Femur (tissue), 1 donor: ENCODE measurements at places on chromosomes 3 and 15.

GRCh38 chr3:125957674-125958510, 11.1 kb upstream of the ROPN1B start:
- DNase-seq: no peak

- DNase-seq: no peak
Measured at GRCh38 chr3:156577736-156578135, 22.8 kb upstream of the SSR3 start.

GRCh38 chr15:31013863-31014607, 22.6 kb upstream of the MTMR10 start:
- DNase-seq: no peak

GRCh38 chr3:112560721-112561483, 860 bp downstream of the ATG3 start:
- peak; percentile 85 for DNase-seq

DNA sequence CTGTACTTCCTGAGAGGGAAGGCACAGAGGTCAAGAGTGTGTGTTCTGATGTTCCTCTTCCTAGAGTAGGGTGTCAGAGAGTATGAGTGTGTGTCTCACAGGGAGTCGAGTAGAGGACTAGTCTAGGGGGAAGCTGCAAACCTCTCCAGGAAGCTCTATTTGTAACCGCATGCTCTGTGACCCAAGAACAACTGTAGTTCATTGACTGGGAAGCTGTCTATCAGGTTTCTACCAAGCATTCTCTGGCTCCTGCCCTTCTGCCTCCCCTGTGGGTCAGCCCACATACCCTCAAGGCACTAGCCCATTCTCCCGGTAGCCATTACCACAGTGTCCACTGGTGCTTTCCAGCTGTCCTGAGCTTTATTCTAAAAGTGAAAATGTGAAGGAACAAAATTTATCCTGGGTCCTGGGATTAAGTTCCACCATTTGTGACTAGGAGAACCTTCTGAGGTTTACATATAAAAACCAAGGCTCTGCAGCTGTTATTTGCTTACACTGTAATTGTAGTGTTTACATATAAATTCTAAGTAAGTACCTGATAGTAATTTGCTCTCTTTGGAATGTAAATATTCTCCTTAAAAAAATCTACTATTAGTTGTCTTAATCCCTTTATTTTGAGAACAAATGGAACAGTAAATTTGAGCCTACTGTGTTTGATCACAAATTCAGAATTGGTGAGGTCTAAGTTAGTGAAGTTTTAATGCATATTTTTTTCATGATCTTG, 40.7 kb downstream of the MYRIP start:
- no peak for DNase-seq

- DNase-seq: no peak
Measured at GRCh38 chr3:44654039-44654438, 5.5 kb downstream of the ZNF35 start.

DNA sequence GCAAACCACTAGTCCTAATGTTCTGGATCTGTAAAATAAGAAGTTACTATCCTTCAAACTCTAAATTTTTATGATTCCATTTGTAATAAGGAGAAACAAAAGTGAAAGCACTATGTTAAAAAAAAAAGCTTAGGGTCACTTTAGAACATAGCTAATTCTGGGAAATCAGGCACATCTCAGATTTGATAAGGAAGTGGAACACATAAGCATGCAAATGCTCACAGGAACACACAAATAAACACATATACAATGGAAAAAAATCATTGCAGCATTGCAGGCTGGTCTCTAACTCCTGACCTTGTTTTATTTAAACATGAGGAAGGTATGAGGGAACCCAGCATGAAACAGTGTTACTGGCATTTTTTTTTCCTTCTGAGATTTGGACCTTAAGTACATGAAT, 63.2 kb upstream of the TNFSF10 start:
- DNase-seq: no peak

GRCh38 chr3:143657391-143657790, 190.9 kb downstream of the SLC9A9 start:
- DNase-seq: no peak

- no peak for DNase-seq
Measured at GRCh38 chr3:65173841-65174240, 486.0 kb upstream of the ADAMTS9 start.

DNA sequence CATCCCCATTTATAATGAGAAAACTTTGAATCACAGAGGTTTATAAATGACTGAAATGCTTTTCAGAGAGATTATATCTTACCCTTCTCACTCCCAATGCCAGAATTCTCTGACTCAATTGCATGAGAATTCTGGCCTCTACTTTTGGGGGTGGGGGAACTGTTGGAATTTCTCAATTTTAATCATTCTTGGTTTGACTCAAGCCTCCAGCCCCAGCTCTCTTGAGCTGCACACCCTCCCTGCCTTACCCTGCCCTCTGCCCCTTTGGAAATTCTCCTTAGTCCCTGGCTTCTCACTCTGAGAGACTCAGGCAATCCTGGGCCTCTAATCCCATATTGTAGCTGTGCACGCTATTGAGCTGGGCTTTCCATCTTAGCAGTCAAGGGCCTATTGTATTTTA, 44.2 kb downstream of the ZNF589 start:
- no peak for DNase-seq

DNA sequence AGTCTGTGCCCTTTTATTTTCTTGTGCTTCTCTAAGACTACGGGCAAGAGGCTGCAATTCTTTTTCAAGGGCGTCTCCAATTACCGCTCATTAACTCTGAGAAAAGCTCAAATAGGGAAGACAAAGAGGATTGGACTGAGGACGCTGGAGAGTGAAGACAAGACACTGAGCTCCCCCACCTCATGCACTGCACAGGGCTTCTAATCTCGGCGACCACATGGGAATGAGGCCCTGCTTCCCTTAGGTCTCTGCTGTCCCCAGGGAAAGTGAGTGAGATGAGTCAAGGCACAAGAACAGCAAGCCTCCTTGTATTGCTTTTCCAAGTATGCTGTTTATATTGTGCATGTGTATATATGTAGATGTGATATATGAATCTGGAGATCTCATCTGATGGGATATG, 392.2 kb upstream of the CFAP20DC start:
- no peak for DNase-seq

DNA sequence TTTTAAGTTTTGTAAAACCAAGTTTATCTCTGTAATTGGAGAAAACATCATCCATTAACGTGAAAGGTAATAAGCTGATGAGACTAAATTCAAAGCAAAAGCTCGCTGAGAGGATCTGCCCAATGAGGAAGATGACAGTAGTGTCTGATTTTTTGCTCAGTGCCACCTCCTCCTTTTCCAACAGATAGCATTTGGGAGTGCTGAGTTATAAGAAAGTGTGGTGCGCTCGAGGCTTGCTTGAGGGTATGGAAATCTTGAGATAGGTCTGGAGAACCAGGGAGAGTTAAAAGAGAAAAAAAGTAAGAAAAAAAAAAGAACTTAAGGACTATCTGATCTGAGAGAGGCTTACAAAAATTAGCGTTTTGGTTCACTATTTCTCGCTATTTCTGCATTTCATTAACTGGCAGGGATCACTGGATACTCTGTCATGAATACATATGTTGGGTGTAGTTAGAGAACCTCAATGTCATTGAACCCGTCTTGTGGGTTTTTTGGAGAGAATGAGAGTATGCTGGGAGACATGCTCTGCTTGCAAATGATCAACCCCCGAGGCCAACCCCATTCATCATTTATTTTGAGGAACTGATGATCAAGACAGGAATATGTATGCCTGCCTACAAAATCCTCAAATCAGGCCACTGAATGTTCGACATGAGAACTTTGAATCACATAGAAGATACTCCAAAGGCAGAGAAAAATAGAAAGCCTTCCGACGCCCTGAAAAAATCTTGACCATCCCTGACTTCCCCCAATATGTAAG, 973 bp upstream of the USP13 start:
- DNase-seq: no peak

DNA sequence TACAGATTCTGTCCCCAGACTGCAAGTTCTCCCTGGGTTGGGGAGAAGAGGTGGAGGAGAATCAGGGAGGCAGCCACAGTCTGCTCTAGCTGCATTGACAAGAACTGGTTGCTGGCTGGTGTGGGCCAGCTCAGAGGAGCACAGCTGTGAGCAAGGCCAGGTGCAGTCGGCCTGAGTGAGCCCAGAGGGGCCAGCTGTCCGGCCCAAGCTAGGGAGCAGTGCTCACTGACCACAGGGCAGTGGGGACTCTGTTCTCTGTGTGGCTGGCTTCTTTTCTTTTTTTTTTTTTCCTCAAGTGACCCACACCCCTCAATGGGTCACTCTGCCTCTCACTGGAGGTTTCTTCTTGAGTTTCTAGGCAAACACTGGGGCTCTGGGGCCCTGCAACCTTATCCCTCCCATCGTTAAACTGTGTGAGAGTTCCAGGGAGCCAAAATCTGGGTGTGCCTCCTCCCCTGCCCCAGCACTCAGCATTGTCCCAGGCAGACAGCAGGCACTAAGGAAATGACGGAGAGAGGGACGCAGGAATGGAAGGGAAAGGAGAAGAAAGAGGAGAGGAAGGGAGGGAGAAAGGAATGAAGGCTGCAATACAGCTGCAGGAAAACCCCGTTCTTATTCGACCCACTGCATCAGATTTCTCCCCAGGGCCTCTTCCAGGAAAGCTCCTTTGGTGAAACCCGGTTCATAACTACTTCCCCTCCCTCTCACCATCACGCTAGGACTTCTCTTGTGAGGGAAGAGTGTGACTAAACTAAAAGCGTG, 37.7 kb upstream of the HES1 start:
- peak; percentile 83 for DNase-seq

GRCh38 chr15:27463525-27464088, 492.6 kb downstream of the GABRG3 start:
- DNase-seq: no peak

DNA sequence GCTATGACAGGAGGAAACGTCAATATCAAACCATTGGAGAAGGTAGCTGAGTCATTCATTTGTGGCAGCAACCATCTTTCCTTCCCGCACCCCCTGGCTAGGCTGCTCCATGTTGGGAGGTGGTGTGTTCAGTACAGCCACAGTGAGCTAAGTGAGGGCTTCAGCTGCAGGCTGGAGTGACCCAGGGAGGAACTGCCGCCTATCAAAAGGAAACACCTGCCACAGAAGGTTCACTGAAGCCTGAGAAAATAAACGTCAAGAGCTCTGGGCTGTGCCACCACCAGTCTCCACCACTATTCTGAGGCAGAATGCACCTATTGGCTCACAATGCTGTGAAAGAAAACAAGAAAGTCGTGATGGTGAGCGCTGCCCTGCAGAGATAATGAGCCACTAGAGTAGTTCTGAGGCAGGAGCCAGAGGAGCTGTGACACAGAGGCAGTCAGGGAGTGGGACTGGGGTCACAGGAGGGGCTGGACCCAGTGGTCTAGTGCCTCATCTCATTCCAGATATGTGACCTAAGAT, 34.8 kb upstream of the CD47 start:
- peak; percentile 55 for DNase-seq

DNA sequence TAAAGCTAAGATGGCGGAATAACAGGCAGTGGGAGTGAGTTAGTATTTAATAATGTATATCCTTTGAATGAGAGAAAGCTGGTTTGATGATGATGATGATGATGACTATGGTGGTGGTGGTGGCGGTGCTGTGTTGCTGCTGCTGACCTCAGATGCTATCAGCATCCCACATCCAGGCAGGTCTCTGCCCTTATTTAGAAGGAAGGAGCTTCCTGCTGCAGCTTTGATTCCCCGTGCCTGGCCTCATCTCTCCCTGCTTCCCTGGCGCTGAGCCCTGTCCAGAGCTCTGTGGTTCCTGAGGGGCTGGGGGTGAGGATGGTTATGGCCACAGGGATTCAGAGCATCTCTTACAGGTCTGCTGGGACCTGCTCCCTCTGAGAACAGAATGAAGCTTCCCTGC, 73.1 kb downstream of the RAB11A start:
- no peak for DNase-seq

- no peak for DNase-seq
Measured at GRCh38 chr3:197404754-197405153, 106.3 kb upstream of the DLG1 start.

- DNase-seq: no peak
Measured at GRCh38 chr3:158685159-158685558, 12.7 kb upstream of the LXN start.

DNA sequence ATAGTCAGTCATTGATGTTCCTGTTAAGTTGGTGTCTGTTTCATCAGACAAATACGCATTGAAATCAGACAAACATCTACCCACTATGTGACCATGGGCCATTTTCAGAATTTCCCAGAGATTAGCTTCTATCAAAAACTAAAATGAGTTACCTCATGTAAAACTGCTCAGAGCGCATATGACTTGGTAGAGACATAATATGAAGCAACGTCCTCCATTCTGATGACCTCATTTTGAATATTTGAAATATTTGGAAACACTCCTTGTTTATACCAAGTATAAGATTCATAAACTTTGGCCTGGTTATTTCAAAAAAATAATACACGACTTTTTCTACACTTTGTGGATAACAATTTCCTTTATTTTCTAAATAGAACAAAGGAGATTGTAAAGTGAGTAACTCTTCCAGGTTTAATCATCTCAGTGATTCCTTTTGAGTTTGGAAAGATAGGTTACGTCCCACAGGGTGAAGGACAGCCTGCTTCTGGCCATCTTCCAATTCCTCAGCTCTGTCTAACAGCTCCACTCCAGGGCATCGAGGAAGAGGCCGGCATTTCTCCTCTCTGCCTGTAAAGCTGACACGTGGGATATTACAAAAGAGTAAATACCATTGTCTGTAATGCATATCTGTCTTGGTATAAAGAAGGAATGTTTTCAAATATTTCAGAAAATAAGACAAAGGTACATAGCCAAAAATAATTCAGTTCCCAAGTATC, 122.6 kb downstream of the CADM2 start:
- no peak for DNase-seq

GRCh38 chr3:12265508-12265907, 23.4 kb upstream of the PPARG start:
- DNase-seq: no peak

- DNase-seq: no peak
Measured at GRCh38 chr15:81323559-81323943, 390 bp downstream of the STARD5 start.

- no peak for DNase-seq
Measured at GRCh38 chr3:39103791-39104552, 3.5 kb downstream of the GORASP1 start.

DNA sequence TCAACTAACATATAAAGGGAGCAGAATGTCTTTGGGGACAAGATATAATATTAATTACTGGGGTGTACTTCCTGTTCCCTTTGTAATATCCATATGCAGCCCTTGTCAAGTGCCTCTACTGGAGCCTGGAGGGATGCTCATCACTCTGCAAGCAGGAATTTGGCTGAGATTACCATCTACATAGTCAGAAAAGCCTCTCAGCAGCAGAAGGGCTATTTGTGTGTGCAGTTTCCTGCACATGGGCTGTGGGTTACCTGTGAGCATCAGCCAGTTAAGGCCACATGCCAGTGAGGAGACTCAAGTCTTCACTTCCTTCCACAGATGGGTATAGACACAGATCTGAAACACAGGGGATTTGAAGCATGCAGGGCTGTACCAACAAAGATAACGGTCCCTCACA, 278.1 kb upstream of the PLSCR5 start:
- no peak for DNase-seq

GRCh38 chr3:123841476-123842238, 42.5 kb downstream of the MYLK start:
- DNase-seq: no peak
